ENCODE measurements at places on chromosomes 7 and 10. TPM values are rescaled to one million over a fixed set of nuclear protein-coding genes. Genes with fewer than 3 reads are reported as not detected.

UTF1 gene
- not detected for total RNA-seq

AIMP2 gene
- total RNA-seq, result 87.4 TPM

- H3K36me3 ChIP-seq, result no peaks in the 10 kb centered on the region
These were observed 123.8 kb downstream of the TEX36 start for GRCh38 chr10:125559210-125559609.

DNA sequence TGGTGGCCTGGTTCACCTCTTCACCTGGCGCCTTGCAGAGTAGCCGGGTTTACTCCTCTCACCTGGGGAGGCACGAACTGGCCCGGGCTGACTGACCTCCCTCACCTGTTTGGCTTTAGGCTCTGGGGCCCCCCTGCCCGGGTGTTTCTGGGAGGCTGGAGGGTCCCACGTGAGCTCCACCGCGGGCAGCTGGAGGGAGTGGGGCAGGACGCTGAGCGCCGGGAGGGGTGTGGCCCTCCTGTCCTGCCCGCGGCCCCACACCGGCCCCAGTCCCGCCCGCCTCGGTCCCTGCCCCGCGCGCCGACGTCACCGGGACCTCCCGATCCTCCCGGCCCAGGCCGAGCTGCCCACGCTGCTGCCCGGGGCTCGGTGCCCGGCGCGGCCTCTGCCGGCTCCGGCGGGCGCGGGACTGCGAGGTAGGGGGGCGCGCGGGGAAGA is at the start of gene AMZ1:
TSS of gene AMZ1 (plus strand) at position 322 of the 438 bp plus-strand sequence. CDS start 12,250 bp downstream, outside the sequence.
- no peaks in the 10 kb centered on the region for H3K36me3 ChIP-seq
- peaks cover 50% of the 10 kb centered on the region for H3K27me3 ChIP-seq
- no peak for DNase-seq
- H3K4me1 ChIP-seq, result no peaks in the 10 kb centered on the region
- H3K4me3 ChIP-seq, result no peak within 1 kb of the TSS
- H3K27ac ChIP-seq, result no peak within 1 kb of the TSS
